Vagina (tissue), 2 donors: ENCODE measurements at places on chromosomes 3 and 15. TPM values are rescaled to one million over a fixed set of nuclear protein-coding genes. Genes with fewer than 3 reads are reported as not detected.

DNA sequence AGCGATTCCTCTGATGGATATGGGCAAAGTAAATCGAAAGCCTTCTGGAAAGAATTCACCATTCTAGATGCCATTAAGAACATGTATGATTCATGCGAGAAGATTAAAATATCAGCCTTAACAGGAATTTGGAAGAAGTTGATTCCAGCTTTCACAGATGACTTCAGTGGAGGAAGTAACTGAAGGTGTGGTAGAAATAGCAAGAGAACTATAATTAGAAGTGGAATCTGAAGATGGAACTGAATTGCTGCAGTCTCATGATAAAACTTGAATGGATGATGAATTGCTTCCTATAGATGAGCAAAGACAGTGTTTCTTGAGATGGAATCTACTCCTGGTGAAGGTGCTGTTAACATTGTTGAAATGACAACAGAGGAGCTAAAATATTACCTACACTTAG lies 30.1 kb upstream of the TBC1D23 start:
- no peaks in the 10 kb centered on the region for H3K4me1 ChIP-seq
- H3K4me3 ChIP-seq = no peak overlapping the region
- no peaks in the 10 kb centered on the region for H3K36me3 ChIP-seq
- no peaks in the 10 kb centered on the region for H3K27me3 ChIP-seq
- H3K27ac ChIP-seq = no peak overlapping the region
- no peak for DNase-seq

DNA sequence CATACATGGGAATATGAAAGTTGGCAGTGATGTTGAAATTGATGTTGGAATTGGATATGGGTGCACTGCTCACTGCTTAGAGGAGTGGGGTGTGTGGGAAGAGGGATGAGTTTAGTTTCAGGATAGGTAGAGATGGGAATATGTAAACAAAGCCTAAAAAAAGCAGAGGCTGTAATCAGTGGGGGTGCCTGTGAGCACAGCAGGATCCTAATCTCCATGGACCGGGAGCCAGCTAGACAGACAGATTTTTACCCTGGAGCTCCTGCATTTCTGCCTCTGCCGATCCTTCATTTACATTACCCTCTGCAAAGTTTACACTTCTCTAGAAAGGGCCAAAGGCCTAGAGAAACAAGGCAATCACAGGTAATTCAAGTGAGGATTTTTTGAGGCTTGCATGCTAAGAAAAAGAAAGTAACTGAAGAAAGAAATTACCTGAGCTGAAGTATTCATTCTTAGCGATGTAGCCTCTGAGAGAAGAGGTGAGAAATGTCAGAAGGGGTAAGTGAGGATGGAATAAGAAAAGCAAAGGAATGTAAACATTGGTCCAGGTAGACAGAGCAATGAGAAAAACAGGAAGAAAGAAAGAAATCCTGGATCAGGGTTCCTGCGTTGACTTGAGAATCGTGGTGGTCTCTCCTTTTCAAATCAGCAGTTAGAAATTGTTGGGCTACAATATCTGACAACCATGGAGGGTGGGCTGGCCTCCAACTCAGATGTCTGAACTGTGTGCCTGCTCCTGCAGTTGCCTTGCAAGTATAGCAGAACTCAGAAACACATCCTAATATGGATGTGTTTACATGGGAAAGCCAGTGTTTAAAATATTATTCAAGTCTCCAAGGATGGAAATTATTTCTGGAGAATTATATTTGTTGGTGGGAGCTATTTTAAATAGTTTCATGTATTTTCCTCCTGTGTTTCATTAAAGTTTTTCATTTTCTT lies 79.8 kb downstream of the CRTC3 start:
- H3K27me3 ChIP-seq = no peaks in the 10 kb centered on the region
- no peaks in the 10 kb centered on the region for H3K4me1 ChIP-seq
- H3K27ac ChIP-seq = peak overlapping the region; percentile 34
- no peak for DNase-seq
- no peaks in the 10 kb centered on the region for H3K36me3 ChIP-seq
- no peak overlapping the region for H3K4me3 ChIP-seq

FAM107A gene
- 88.6 TPM for total RNA-seq

- peaks cover 55% of the 10 kb centered on the region for H3K4me1 ChIP-seq
- H3K4me3 ChIP-seq = peak overlapping the region; percentile 5
- H3K27ac ChIP-seq = peak overlapping the region; percentile 65
These were observed 60.3 kb downstream of the TM4SF4 start for GRCh38 chr3:149534671-149535332.

GRCh38 chr3:47612178-47612577 lies 33.5 kb upstream of the CSPG5 start:
- H3K4me3 ChIP-seq = no peak overlapping the region
- H3K36me3 ChIP-seq = peaks cover 16% of the 10 kb centered on the region
- H3K27ac ChIP-seq = no peak overlapping the region
- DNase-seq = no peak
- peaks cover 8% of the 10 kb centered on the region for H3K4me1 ChIP-seq

DNA sequence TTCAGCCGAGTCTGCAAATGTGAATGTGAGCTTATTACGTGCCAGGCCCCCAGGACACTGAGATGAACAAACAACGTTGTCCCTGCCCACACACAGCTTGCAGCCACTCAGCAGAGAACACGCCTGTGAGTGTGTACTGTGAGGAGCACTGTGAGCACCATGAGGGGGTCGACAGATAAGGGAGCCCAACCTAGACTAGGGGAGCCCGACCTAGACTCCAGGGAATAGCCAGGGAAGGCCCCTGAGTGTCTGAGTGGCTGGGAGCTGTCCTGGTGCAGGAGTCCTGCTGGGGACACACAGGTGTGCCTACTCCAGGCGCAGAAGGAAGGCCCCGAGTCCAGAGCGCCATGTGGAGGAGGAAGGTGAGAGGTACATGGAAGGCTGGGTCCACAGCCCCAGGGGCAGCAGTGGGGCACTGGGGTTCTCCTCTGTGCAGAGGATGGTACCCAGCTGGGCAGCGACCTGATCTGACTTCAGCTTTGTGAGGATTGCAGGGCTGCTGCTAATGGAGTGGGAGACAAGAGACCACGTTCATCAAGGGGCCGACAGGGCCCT lies 36.5 kb downstream of the MGLL start:
- H3K36me3 ChIP-seq = no peaks in the 10 kb centered on the region
- H3K4me3 ChIP-seq = no peak overlapping the region
- peak overlapping the region; percentile 55 for H3K27ac ChIP-seq
- peaks cover 57% of the 10 kb centered on the region for H3K4me1 ChIP-seq

DNA sequence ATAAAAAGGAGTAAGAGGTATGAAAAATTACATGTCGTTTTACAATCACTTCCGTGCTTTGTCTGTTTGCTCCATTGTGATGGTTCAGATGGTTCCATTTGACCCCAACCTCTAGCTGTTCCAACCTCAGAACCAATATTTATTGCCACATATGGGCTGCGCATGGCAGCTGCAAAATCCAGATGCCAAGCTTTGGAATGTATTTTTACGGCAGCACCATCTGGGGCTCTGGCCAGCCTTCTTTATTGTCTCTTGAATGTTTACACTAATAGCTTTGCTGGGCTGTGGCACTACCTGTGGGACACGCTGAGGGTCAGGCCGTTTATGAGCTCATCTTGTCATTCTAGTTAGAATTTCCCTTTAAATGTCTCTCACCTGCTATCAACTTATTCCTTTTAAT lies 219.8 kb downstream of the ROBO2 start:
- H3K4me3 ChIP-seq = no peak overlapping the region
- no peaks in the 10 kb centered on the region for H3K4me1 ChIP-seq
- no peak overlapping the region for H3K27ac ChIP-seq
- no peaks in the 10 kb centered on the region for H3K36me3 ChIP-seq
- no peak for DNase-seq
